PC-9 (cell line): ENCODE measurements at places on chromosomes 4 and X.

DNA sequence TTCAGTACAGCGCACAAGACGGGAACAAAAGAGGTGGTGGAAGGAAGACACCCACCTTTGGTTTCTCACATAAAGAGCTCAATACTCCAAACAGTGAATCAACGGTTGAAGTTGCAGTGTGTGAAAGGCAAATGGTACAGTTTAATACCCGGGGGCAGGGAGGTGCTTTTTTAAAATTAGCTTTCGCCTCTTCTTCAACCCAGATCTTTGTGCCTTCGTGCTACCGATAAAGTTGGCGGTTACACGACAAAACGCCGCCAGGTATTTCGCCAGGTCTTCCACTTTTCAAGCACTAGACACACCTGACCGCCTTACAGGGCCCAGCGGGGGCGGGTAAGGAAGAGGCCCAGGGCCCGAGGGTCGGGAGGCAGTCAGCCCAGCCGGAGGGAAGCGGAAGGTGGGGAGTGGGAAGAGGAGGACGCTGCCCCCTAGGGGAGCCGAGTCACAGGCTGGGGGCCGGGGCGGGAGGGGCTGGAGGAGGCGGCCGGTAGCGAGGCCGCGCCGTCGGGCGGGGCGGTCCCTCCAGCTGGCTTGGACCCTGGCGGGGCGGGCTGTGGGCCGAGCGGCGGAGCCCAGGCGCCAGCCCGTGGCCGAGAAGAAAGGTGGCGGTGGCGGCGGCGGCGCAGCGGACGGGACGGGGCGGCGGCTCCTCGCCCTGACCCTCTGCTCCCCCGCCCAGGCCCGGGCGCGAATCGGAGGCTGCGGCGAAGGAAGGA lies 16.0 kb downstream of the UTP3 start:
- peak; percentile 42 for DNase-seq

DNA sequence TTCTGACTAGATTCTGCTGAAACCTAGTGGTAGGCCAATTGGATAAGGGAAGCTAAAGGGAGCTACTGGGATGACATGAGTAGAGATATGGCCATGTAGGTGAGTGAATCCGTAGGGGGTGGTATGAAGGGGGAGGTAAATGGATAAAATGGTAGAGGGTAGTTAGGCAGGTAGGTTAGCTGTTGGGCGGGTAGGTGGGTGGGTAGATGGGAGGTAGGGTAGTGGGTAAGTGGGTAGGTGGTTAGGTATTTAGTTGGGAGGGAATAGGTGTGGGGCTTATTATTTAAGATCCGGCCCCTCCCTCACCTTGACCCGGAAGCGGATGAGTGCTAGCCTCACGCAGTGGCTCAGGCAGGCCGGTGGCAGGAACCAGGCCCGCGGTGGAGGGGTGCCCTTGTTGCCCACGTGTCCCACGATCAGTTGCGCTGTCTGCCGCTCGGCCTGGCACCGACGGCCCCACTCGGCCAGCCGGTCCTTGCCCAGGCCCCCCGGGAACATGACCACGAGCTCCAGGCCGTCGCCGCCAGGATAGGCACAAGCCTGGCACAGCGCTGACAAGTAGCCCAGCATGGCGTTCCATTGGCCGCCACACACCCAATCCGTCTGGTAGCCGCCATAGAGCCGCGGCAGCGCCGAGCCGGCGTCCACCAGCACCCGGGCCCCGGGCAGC lies 725 bp downstream of the FAM120C start:
- peak; percentile 52 for DNase-seq

GRCh38 chr4:1240721-1241465 lies 8.0 kb downstream of the CTBP1 start:
- DNase-seq = no peak

- DNase-seq = no peak
Observed at GRCh38 chr4:140158365-140159030, 4.5 kb upstream of the MAML3 start.

DNA sequence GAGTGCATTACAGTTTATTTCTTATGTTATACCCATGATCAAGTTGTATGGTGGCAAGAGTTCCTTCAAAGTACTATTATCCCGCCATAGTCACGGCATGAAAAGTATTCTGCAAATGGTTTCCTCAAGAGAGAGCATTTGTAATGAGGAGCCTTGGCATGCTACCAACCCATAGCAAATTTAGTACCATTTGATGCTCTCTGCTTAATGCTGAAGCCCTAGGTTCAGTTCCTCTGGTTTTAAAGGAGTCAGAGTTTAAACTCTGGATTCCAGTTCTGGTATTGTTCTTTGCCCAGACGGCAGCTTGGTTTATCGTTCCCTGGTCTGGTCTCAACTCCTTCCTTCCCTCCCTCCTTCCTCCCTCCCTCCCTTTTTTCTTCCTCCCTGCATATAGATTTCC lies 371.3 kb downstream of the BMPR1B start:
- DNase-seq = no peak

DNA sequence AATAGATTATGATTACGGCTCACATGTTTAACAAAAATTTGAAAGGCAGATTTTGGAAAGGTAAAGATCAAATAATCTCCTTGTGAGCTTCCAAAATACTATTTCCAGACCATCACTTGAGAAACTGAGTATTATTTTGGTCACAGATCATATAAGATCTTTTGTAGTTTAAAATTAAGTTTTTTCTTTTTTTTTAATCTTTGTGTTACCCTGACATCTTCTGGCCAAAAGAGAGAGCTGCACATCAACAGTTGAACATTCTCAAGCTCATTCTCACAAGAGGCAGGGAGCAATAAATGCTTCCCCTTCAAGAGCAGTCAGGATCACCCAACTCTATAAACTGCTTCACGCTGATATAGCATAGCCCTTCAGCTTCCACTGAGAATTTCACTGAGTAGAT lies 15.9 kb downstream of the TMEM192 start:
- no peak for DNase-seq

DNA sequence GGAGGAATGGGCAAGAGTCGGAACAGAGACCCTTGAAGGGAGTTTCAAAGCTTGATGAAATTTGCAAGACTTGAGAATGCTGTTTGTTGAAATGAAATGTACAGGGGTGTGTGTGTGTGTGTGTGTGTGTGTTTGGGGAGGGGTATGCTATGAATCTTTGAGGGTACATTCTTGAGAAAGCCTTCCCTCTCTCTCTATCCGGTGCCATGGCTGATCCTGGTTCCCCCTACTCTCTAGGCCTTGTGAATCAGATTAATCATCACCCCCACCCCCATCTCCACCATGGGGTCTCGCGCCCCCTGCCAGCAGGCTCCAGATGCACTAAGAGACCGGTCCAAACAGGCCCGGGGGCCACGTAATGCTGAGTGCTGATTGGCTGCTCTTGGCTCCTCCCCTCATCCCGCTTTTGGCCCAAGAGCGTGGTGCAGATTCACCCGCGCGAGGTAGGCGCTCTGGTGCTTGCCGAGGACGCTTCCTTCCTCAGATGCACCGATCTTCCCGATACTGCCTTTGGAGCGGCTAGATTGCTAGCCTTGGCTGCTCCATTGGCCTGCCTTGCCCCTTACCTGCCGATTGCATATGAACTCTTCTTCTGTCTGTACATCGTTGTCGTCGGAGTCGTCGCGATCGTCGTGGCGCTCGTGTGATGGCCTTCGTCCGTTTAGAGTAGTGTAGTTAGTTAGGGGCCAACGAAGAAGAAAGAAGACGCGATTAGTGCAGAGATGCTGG lies at the start of gene HTR2C:
HTR2C (plus strand) TSS at position 441 of the 729 bp plus-strand sequence. CDS start 142,851 bp downstream, outside the sequence.
- DNase-seq = no peak

- DNase-seq = no peak
Observed at GRCh38 chrX:153984351-153985178, 12.0 kb downstream of the TMEM187 start.

DNA sequence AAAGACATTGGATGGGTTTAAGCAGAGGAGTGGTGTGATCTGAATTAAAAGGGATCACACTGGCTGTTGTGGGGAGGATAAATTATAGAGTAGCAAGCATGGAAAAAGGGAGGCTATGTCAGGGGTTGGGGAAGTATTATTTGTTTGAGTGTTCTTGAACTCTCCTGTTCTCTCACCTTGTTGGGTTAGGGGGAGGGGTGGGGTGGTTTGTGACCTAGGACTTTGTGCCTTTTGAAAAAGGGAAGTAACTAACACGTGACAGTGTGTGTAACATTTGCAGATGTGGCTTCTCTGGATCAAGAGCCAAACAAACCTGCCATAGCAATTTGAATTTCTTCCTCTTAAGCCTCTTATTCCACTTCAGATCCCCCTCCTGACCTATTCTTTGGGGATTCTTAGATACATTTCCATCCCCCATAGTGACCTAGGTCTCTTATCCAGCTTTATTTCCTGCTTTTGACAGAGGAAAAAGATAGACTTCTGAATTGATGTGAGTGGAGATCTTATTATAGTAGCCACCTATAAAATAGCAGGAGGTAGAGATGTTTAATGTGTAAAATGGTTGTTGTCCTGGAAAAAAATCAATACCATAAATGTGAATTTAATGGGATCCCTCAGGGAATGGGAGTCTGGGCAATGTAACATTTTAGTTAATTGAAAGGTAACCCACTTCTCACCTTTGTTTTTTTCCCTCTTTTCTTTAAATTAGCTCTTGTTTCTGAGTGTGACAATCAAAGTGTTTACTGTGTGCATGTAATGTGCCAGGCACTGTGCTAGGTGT lies 120.4 kb downstream of the CT47B1 start:
- DNase-seq = no peak
